ENCODE measurements at places on chromosomes 7 and 10. TPM values are rescaled to one million over a fixed set of nuclear protein-coding genes. Genes with fewer than 3 reads are reported as not detected.
A peak's percentile ranks its signal among the peaks of the same experiment; 100 is the strongest.

DNA sequence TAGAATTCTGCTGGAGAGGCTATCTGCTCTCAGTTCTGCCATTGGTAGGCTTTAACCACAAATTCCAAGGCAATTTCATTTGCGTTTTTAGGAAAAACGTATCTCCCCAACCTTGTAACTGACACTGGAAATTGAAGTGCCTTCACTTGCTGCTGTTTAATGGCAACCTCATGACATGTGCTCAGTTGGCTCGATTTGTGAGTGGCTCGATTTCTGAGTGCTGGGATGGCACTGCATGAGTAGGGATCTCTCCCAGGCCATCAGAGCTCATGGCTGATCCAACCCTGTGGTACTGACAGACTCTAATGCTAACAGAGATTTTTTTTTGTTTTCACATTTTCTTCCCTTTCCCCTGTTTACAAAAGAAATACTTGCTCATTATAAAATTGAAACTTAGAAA lies 56.0 kb downstream of the SUFU start:
- no peak for DNase-seq

DNA sequence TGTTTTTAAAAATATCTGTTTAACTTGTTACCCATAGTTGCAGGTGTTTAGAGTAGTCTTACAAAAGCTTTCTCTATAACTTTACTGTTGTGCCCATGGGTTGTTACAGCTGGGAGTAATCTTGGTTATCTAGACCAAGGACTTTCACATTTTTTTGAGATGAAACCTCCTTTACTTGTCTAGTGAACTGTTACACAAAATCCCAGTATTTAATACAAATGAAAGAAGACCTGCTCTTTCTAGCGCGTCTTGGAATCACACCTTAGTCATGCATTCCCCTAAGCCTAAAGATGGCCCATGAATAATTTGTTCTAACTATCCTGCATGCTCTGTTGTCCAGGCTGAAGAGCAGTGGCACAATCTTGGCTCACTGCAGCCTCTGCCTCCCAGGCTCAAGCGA lies 38.0 kb downstream of the CSGALNACT2 start:
- DNase-seq = no peak

The HOXA4 gene
- not detected for total RNA-seq

GRCh38 chr10:101121654-101122031 lies 9.5 kb upstream of the TLX1 start:
- DNase-seq = no peak

DNA sequence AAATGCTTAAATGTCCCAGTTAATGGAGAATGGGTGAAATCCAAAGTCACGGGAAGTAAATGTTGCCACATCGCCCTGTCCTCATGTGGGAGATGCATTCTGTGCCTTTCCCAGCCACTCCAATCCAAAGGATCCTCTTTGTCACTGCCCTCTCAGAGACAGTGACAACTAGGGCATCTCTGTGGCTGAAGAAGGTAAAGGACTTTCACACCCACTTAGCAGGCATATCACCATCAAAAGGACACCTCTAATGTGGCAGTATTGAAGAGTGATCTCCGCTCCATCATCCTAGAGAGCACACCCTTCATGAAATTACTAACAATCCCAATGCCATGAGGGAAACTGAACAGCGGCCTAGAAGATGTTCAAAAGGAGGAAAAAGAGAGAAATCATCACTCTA lies 13.6 kb downstream of the ATXN7L1 start:
- DNase-seq = no peak

- DNase-seq = no peak
Measured at GRCh38 chr7:139430443-139430842, 53.0 kb downstream of the KLRG2 start.

GRCh38 chr7:30986738-30987137 lies 23.0 kb downstream of the GHRHR start:
- DNase-seq = no peak

The CTNNA3 gene
- total RNA-seq = 0.92 TPM

DNA sequence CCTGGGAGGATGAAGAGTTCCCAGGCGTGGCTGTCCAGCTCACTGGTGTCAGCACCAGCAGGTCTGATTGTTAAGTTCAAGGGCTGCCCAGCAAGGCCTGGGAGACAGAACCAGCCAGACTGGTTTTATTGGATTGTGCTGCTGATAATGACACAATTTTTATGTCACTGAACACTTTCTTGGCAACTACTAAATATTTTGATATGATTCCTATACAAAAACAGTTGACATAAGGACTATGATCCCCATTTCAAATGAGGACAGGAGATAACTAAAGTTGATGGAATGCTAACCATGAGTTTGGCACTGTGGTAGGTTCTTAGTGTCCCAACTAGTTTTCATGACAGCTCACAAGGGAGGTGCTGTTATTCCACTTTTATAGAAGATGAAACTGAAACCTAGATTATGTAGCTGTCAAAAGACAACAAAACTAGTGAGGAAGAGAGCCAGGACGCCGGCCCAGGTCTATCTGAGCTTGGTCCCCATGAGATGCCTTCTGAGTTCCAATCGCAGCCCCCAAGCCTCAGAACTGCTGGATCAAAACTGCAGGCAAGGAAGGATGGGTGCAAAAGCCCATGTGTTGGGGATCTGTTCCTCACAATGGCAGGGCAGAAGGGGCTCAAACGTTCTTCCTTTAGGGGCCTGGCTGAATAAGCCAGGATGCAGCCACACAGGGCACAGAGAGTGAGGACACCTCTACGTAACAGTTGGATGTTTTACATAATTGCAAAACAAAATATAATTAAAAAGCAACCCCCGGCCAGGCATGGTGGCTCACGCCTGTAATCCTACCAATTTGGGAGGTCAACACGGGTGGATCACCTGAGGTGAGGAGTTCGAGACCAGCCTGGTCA lies 52.8 kb downstream of the COBL start:
- no peak for DNase-seq

DNA sequence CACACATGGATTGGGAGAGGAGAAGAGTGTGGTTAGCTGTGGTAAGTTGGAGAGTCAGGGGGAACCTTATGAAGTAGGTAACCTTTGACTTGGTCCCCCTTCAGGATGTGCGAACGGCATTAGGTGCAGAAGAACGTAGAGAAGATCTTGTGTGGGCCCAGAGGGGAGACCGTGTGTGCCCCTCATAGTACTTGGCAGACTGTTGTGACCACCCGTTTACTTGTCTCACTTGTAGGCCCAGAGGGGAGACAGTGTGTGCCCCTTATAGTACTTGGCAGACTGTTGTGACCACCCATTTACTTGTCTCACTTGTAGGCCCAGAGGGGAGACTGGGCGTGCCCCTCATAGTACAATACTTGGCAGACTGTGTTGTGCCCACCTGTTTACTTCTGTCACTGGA lies 2.6 kb downstream of the GTPBP4 start:
- no peak for DNase-seq

- no peak for DNase-seq
Measured at GRCh38 chr10:63429281-63429680, 36.5 kb downstream of the JMJD1C start.

The MSS51 gene
- 1.4 TPM for total RNA-seq

DNA sequence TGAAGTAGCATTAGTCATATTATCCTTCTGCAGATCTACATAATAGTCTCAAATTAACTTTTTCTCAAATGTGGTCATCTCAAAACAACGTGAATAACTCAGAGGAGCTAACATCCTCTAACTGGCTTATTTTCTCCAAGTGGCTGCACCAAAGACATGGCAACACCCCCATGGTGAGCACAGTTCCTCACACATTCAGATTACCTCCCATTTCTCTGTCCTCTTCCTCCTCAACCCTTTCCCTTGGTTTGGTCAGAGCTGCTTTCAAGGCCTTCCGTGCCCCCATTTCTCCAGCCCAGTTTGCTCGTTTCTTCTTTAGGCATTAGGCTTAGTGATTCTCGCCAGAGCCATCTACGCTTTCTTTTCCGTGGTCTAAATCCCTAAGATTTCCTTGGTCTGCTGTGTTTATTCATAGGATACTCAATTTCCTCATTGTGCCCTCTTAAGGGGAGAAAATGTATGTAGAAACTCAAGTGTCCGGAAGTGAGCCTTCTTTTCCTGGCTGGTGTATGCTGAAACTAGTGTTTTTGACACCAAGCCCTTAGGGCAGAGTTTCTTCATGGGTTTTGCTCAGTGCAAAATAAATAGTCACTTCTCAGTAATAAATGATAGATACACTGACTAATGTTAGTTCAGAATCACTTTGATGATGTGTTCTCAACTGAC lies 2.6 kb downstream of the MET start:
- no peak for DNase-seq

DNA sequence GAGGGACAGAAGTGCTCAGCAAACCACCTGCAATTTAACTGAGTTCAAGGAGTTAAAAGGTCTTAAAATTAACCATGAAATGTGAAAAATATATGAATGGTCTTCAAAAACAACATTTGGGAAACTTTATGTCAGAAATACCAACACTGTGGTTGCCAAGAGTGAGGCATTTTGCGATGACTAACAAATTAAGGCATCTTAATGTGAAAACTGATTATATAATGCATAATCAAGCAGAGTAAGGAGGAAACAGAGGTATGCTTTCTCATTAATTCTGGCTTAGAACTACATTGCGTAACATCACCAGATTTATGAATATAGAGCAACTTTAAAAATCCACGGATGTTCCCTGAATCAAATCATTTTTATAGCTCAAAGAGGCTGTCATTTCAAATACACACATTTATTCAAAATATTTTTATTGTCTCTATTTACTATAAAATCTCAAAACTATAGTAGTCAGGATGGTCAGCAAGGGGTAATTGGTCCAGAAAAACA lies 335.5 kb downstream of the LRRTM3 start:
- DNase-seq = no peak

DNA sequence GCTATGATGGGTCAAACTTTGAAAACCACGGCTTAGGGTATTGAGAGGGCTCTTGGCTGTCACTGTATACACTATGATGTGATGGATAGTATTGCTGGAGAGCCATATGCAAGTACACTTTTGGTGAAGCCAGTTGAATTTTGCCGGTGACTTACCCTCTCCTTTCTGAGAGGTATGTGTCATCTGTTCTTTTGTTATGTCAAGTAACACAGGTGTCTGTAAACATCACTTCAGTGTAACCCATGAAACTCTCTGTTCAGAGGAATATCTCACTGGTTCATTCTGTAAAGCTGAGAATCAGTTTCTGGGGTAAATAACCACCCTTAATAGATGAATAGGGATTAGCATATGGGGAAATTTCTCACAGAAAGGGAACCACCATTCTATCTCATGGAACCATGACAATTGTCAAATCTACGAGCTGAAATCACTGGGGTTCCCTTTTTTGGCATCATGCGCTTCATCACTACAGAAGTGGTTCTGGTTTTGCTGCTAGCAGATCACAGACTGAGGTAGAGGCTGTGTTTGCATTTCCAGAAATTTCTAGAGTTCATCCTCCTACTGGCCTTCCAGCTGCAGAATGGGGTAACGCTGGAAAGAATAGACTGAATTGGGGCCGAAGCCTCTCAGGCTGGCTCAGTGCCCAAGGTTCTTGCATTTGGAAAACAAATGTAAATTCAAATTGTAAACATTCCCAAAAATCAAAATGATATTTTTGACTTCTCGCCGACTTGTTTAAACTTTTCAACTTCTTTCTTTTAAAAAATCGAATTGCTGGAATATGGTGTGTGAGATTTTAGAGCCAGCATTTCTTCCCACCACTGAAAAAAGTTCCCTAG lies 83.3 kb upstream of the CREB5 start:
- DNase-seq = no peak

GRCh38 chr7:73918926-73919693 lies 58.2 kb downstream of the TMEM270 start:
- peak; percentile 72 for DNase-seq

- DNase-seq = no peak
Measured at GRCh38 chr7:11192506-11192905, 218.8 kb downstream of the PHF14 start.

- DNase-seq = no peak
Measured at GRCh38 chr7:151592868-151593486, 73.3 kb upstream of the RHEB start.

DNA sequence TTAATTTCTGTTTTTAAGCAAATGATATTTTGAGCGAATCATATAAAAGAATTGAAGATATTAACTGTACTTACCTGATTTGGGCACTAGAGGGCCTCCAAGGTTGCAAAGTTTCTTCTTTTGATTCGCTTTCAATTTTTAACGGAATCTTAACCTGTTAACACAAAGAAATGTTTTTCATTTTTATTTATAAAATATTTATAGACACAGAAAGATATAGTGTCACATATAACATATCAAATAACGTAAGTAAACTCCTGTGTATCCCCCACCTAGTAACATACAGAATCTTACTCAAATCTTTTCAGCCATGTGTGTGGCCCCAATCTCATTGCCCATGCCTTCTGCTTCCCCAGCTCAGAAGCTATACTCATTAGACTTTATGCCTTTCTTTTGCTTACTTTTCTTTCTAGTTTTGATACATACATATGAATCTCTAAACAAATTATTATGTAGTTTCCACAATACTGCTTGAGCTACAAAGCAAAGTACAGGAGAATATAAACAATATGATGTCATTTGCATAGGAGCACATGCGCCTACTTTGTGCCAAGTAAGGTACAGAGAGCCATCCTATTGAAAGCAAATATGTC lies 49.5 kb upstream of the ZPBP start:
- DNase-seq = no peak

DNA sequence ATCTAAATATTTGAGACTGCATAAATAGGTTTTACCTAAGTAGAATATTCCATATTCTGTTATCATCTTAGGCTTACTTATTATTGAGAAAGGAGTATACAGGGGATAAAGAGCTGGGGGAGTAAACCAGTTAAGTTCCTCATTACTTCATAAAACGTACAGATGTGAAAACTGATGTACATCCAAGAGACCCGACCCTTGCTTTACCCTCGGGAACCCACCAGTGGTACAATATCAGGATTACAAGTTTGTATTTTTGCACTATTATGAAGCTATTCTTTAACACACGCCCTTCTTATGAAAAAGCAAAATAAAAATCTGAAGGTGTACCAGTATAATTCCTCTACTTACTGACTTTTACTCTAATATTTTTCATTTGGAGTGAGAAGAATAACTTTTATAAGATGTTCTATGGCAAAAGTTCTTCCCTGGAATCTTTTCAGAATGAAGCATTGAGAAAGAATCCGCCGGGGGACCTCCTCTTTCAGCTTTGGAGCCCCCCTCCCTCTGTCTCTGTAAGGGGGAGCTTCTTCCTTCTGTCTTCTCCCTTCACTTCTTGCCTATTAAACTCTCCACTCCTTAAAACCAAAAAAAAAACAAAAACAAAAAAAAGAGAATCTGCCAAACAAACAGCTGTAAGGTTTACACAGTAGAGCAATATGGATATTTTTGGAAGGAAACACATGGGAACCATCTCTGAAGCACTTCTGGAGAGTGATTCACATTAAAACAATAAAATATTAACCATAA lies 550.0 kb downstream of the TNS3 start:
- DNase-seq = no peak

- DNase-seq = no peak
Measured at GRCh38 chr10:91162495-91163268, 57.8 kb upstream of the PCGF5 start.

- DNase-seq = no peak
Measured at GRCh38 chr10:112653215-112653614, 206.2 kb downstream of the VTI1A start.

The H2BK1 gene
- not detected for total RNA-seq

DNA sequence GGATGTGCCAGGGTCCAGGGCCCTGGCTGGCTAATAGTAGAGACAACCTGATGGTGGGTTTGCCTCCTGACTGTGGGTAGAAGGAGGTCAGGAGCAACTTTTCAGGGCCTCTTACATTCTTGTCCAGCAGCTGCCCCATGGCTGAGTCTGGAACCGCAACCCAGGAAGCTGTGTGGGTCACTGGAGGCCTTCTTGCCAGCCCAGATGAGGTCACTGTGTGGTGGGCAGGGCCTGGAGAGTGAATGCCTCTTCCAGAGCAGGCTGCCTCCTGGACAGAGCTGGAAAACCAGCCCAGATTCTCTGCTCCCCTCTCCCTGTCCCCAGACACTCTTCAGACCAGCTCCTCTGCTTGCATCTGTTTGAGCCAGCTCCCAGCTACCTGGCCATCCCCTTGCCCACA lies 43.5 kb upstream of the LEP start:
- peak; percentile 39 for DNase-seq

All from chondrocyte (in vitro differentiated cells).